ENCODE measurements at places on chromosomes 6 and 20.

DNA sequence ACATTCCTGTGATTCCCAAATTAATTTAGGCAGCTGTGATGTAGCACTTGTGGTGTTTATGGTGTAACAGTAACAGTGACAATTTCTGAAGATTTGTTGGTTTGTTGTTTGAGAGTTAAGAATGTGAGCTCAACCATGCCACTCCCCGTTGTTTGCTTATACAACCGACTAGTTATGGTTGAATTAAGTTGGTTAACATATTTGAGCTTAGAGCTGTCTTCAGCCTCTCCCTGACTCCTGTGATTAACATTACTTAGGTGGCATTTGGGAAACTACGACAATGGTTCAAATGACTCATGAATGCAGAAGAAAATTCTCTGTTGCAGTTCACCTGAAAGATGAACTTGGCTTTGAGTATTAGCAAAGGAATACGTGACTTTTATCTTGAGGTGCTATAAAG lies 35.9 kb upstream of the PRL start:
- no peak for DNase-seq

- no peak for DNase-seq
Observed at GRCh38 chr6:150312395-150312794, 56.4 kb upstream of the IYD start.

DNA sequence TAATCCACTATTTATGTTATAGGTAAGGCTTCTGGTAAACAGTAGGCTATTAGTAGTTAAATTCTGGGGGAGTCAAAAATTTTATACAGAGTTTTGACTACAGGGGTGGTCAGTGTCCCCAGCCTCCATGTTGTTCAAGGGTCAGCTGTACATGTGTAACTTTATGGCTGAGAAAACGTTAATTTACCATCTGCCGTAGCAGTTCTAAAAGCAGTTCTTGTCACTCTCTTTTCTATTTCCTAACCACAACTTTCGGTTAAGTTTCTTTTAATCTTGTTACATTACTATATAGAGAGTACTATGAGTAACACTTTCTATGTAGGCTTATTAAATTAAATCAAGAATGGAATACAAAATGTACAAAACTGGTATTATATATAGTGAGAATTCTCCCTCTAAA lies 21.6 kb upstream of the KIF6 start:
- no peak for DNase-seq

DNA sequence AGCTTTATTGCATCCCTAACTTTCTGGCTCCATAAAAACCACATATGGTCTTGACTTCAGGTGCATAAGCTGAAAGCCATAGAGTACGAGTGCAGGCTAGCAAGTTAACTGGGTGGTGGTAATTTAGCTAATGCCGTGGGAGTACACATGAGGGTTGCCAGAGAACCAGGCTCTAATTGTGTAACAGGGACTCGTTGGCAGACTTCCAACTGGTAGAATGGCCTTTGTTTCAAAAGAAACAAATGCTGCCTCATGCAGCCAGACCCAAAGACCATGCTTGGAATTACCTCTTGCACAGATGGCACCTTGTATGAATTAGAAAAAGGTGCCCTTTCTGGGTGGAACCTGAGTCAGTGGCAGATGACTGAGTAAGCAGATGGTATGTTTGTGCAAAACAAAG lies 73.2 kb downstream of the LY86 start:
- DNase-seq: peak; percentile 76

DNA sequence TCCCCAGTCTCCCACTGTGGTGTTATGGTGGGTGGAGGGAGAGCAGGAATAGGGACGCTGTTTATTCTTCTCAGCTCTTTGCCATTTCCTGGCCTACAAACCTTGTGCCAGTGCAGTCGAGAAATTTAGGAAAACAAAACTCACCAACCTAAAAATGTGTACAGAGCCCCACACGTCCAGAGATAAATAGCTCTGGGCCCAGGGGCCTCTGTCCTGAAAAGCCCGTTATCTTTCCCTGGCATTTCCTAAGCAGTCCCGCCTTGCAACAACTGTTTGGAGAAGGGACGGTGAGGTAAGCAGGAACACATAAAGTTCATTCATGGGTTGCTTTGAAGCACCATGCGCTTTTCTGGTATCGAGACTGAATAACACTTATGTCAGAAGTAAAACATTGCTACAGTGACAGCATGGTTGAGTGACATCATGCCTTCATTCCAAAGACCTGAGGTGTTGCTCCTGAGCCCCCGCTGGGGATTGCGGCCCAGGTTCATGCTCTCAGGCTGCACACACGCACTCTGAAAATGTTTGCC lies 80.1 kb upstream of the NXT1 start:
- no peak for DNase-seq

All from posterior vena cava (tissue), 2 donors.